ENCODE measurements at places on chromosomes 2 and 18.

DNA sequence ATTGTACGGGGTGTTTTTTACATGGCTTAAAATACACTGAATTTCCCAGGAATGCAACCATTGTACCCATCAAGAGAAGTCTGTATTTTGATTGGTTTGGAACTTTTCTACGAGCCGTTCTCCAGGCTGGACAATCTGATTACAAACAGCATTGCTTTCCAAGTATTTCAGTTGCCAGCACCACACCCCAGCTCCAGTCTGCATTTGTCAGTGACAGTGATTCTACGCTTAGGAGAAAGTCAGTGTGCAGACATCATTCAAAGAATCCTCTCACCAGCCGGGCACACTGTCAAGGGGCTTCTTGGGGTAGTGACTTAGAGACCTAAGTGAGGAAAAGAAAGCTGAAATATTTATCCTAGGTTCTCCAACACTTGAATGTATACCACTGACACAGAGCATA lies 194.1 kb downstream of the ANAPC1 start:
- DNase-seq: no peak

DNA sequence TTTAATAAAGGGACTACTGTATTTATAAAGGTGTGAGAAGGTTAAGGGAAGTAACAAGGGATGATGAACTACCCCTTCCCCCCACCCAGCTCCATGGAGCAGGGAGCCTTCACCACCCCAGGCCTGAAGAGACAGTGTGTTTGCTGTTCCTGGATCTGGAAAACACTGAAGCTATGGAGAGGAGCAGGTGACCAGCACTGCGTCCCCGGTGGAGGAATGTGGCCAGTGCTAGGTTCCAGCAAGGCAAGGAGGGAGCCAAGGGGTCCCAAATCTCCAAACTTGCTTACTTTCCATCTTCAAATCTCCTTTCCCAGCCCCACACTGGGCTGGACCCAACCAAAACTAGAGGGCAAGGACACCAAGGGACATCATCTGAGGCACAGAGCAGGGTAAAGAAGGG lies 128.7 kb upstream of the CD302 start:
- DNase-seq: no peak

GRCh38 chr2:46294176-46294836 lies 2.9 kb upstream of the EPAS1 start:
- no peak for DNase-seq

- no peak for DNase-seq
Measured at GRCh38 chr2:162932416-162932815, 93.8 kb upstream of the KCNH7 start.

DNA sequence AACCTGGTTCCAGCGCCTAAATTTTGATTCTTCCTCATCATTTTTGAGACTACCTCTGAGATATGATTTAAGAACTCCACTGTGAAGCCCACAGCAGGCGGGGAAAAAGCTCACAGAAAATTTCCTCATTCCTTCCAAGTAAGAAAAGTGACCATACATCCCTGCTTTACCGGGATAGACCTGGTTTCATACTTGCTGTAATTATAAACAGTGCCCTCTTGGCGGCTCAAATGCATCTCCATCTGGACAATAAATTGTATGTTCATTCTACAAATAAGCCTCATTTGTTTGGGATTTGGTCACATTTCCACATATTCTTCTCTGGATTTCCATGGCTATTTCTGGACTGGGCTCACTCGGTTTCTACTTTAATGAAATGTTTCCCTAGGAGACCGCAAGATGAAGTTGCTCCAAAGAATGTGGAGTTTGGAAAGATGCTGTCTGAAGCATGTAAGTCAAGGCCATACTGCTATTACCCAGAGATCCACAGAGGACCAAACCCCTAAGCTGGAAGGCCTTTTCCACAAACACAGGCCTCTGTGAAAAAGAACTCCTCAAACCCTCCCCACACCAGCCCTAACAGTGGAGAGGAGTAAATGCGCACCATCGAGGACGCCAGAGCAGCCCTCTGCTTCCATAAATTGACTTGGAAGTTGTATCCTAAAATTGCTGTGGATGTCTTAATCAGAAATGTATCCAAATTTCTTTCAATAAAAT lies 13.9 kb downstream of the STAT1 start:
- DNase-seq: no peak

DNA sequence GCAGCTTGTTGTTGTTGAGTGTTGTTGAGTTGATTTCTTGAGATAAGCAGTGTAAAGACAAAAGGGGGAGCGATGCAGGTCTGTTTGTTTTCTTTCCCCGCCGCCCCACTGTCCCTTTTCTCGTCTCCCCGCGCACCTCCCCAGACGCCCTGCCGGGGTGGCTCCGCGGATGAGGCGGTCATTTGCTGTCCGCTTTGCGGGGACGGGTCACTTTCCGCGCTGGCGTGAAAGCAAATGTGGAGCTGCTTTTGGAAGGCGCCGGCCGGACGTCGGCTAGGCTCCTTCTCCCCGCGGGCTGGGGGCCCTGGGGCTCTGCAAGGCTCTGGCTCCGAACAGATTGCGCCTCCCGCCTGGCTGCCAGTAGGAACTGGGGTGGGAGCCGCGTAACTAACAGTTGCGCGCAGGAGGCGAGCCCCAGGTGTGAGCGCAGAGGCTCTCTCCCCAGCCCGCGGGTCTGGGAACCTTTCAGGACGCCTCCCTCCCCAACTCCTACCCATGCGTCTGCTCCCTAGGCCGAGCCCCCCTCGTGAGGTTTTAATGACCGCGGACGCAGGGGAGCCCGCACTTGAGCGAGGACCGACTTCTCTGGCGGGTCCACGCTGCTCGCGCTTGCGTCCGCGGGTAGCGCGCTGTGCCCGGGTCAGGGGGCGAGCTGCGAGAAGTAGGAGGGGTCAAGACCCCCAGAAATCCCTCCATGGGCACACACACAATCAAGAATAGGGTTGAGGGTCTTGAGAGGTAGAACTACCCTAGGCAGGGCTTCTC lies 146.6 kb downstream of the MEIS1 start:
- no peak for DNase-seq

DNA sequence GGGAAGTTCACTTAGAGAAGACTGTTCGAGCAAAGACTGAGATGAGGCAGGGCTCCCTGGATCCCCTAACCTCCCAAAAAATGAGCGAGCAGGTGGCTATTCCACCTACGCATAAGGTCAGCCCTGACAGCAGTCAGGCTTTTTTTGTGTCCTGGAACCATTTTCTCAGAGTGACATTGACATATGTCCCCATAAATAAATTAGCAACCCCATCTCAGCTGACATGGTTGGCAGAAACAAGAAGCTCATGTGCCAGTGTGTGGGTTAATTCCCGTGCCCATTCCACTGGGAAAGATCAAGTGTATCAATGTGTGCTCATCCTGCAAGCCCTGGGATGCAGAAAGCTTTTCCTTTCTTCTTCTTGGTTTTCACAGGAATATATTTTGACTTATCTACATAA lies 740.4 kb upstream of the CELF4 start:
- no peak for DNase-seq
